Vagina (tissue), 2 donors: ENCODE measurements at places on chromosomes 1 and 21. TPM values are rescaled to one million over a fixed set of nuclear protein-coding genes. Genes with fewer than 3 reads are reported as not detected.

CCDC17 gene
- 1.5 TPM for total RNA-seq

GBP2 gene
- 59.4 TPM for total RNA-seq

UMODL1 gene
- total RNA-seq = not detected

GRCh38 chr1:5566924-5567323, 425.3 kb downstream of the NPHP4 start:
- no peaks in the 10 kb centered on the region for H3K4me1 ChIP-seq
- no peaks in the 10 kb centered on the region for H3K27me3 ChIP-seq

- no peak overlapping the region for H3K4me3 ChIP-seq
- no peaks in the 10 kb centered on the region for H3K36me3 ChIP-seq
- no peaks in the 10 kb centered on the region for H3K27me3 ChIP-seq
- no peak overlapping the region for H3K27ac ChIP-seq
- no peak for DNase-seq
Measured at GRCh38 chr21:38042246-38042645, 126.0 kb upstream of the KCNJ6 start.

PDPN gene
- 43.7 TPM for total RNA-seq

DNA sequence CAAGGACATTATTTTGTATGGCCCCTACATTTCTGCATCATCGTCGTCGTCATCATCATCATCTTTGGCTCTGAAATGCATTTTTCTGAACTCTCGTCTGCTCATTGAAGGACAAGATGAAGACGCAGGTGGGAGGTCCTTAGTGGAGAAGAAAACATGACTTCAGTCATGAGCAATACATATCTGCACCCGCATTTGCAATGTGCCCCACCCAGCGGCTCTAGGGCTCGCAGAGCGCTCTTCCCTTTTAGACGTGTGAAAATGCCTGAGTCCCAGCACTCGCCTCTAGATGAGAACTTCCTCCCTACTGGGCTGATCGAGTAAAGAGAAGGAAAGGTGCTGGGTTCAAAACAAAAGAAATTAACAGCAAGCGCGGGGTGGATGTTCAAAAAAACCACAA, 10.1 kb downstream of the C1orf174 start:
- DNase-seq = no peak
- H3K36me3 ChIP-seq = peaks cover 37% of the 10 kb centered on the region
- no peak overlapping the region for H3K4me3 ChIP-seq
- no peaks in the 10 kb centered on the region for H3K27me3 ChIP-seq
- H3K27ac ChIP-seq = no peak overlapping the region
- no peaks in the 10 kb centered on the region for H3K4me1 ChIP-seq

- DNase-seq = no peak
- no peaks in the 10 kb centered on the region for H3K36me3 ChIP-seq
- no peak overlapping the region for H3K27ac ChIP-seq
- H3K4me1 ChIP-seq = no peaks in the 10 kb centered on the region
Measured at GRCh38 chr21:35963920-35964451, 96.3 kb downstream of the SETD4 start.

FOXD2 gene
- total RNA-seq = 0.98 TPM

- no peak overlapping the region for H3K27ac ChIP-seq
- no peak overlapping the region for H3K4me3 ChIP-seq
- no peak for DNase-seq
- H3K27me3 ChIP-seq = no peaks in the 10 kb centered on the region
Measured at GRCh38 chr1:159791461-159791860, 10.7 kb downstream of the DUSP23 start.

DNA sequence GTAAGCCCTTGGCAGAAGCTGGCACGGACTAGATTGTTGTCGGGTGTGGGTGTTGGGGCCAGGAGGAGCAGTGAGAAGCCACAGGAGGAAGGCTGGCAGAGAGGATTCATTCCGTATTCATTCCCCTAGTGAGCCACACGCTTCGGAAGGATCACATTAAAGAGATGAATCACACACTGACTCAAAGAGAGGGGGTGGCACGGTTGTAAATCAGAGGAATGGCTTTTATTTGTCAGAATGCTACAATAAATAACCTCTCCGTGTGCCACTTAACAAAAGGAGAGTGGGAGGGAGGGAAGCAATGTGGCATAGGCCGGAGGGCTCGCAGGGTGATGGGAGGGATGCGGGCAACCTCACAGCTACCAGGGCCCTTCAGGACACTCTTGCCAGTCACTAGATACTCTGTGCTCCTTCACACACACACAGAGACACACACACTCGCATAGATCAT, 135.5 kb downstream of the HIVEP3 start:
- no peak overlapping the region for H3K4me3 ChIP-seq
- no peak for DNase-seq
- H3K4me1 ChIP-seq = peaks cover 28% of the 10 kb centered on the region

GRCh38 chr1:223873044-223873443, 27.3 kb upstream of the TP53BP2 start:
- no peak overlapping the region for H3K27ac ChIP-seq
- H3K27me3 ChIP-seq = no peaks in the 10 kb centered on the region
- no peak for DNase-seq
- no peak overlapping the region for H3K4me3 ChIP-seq
- no peaks in the 10 kb centered on the region for H3K36me3 ChIP-seq

GRCh38 chr1:242187171-242187570, 188.3 kb upstream of the MAP1LC3C start:
- no peak overlapping the region for H3K27ac ChIP-seq
- H3K4me1 ChIP-seq = no peaks in the 10 kb centered on the region
- no peaks in the 10 kb centered on the region for H3K27me3 ChIP-seq
- DNase-seq = no peak
- no peaks in the 10 kb centered on the region for H3K36me3 ChIP-seq

NBL1 gene
- total RNA-seq = 148 TPM

ZC3H12A gene
- total RNA-seq = 51.6 TPM

DNA sequence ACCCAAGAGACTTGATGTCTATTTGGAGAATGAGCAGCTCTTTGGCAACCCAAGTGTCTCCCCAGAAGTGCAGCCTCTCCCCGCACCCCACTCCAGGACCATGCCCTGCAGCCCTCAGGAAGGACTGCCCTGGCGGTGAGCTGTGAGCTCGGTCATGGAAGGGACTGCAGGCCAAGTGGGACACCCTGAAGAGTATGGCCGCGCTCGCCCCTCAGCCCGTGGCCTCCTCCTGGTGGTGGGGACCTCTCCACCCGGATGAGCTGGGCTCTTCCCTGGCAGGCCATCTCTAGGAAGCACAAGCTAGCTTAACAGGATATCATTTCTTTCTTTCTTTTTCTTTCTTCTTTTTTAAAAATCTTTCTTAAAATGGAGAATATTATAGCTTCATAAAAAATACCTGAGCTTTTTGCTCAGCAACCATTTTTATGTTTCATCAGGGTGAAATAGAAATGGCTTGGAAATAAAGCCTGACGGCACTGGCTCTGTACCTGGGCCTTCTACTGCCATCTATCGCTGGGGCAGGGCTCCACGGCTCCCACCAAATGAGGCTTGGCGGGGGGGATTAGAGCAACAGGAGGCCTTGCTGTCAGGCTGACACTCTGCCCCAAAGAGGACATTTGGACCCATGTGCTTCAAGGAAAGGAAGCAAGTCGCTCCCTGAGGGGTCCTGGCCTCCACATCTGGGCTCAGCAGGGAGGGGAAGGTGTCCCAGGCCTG, 296.2 kb upstream of the VAMP3 start:
- H3K4me1 ChIP-seq = peaks cover 43% of the 10 kb centered on the region
- no peaks in the 10 kb centered on the region for H3K27me3 ChIP-seq
- DNase-seq = no peak
- H3K27ac ChIP-seq = no peak overlapping the region

- H3K36me3 ChIP-seq = no peaks in the 10 kb centered on the region
- no peaks in the 10 kb centered on the region for H3K27me3 ChIP-seq
- DNase-seq = no peak
- H3K4me3 ChIP-seq = no peak overlapping the region
Measured at GRCh38 chr1:230643908-230644307, 1.6 kb downstream of the COG2 start.

- no peak overlapping the region for H3K27ac ChIP-seq
- H3K4me3 ChIP-seq = no peak overlapping the region
- no peak for DNase-seq
- H3K4me1 ChIP-seq = peaks cover 47% of the 10 kb centered on the region
- H3K27me3 ChIP-seq = no peaks in the 10 kb centered on the region
- no peaks in the 10 kb centered on the region for H3K36me3 ChIP-seq
Measured at GRCh38 chr1:41363591-41364320, 2.5 kb downstream of the FOXO6 start.

- DNase-seq = no peak
- H3K4me1 ChIP-seq = peaks cover 54% of the 10 kb centered on the region
- H3K27ac ChIP-seq = no peak overlapping the region
- no peaks in the 10 kb centered on the region for H3K27me3 ChIP-seq
- H3K36me3 ChIP-seq = no peaks in the 10 kb centered on the region
Measured at GRCh38 chr21:34880401-34880800, 168.7 kb downstream of the RUNX1 start.

TMEM61 gene
- total RNA-seq = 3.4 TPM

PALMD gene
- total RNA-seq = 39.5 TPM

WRAP73 gene
- 23.3 TPM for total RNA-seq

- no peak for DNase-seq
- no peaks in the 10 kb centered on the region for H3K36me3 ChIP-seq
- peak overlapping the region; percentile 88 for H3K27ac ChIP-seq
- H3K4me1 ChIP-seq = peaks cover 21% of the 10 kb centered on the region
Measured at GRCh38 chr1:212433577-212434462, 1.1 kb downstream of the NENF start.

ZNF648 gene
- total RNA-seq = not detected

DNA sequence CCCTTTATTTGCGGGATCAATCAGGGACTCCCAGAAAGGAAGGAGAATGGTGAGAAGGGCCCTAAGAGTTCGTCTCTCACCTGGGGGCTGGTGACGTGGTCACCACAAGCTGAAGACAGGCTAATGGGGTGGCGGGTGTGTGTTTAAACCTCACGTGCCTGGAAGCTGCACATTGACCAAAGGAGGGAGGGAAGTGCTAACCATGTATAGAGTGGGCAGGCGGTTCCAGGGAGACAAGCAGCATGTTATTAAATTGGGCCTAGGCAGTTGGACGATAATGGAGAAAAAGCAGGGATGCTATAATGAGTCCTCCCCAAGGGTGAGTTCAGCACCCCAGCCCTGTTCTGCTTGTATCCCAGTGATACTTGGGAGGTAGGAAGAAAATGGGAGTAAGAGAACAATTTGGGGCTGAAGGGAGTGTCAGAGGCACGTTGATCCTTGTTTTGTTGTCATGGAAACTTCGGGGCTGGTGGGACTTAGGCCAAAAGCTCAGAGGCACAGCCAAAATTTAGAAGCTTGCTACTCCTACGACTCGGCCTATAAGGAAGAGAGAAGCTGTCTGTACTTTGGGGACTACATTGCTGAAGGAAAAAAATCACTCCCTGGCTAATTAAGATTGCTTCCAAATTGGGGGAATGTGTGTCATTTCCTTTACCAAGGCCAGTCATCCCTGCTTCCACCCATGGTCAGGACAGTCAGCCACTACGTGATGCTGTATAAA, 33.2 kb upstream of the EPHA8 start:
- DNase-seq = no peak
- peaks cover 28% of the 10 kb centered on the region for H3K36me3 ChIP-seq
- peaks cover 15% of the 10 kb centered on the region for H3K4me1 ChIP-seq
- H3K27me3 ChIP-seq = no peaks in the 10 kb centered on the region

GRCh38 chr1:15799004-15799867, 8.2 kb downstream of the UQCRHL start:
- H3K36me3 ChIP-seq = no peaks in the 10 kb centered on the region
- H3K4me3 ChIP-seq = no peak overlapping the region
- DNase-seq = peak; percentile 91
- peak overlapping the region; percentile 79 for H3K27ac ChIP-seq

GRCh38 chr1:88302843-88303486, 381.1 kb upstream of the PKN2 start:
- H3K27ac ChIP-seq = no peak overlapping the region
- H3K27me3 ChIP-seq = no peaks in the 10 kb centered on the region
- no peak for DNase-seq
- no peaks in the 10 kb centered on the region for H3K36me3 ChIP-seq
- H3K4me3 ChIP-seq = no peak overlapping the region
- peaks cover 6% of the 10 kb centered on the region for H3K4me1 ChIP-seq

MFAP2 gene
- total RNA-seq = 51.1 TPM

GRCh38 chr1:66253330-66253921, 280.5 kb upstream of the SGIP1 start:
- H3K27me3 ChIP-seq = no peaks in the 10 kb centered on the region
- DNase-seq = no peak
- no peak overlapping the region for H3K27ac ChIP-seq
- H3K36me3 ChIP-seq = no peaks in the 10 kb centered on the region
- peaks cover 9% of the 10 kb centered on the region for H3K4me1 ChIP-seq

DNA sequence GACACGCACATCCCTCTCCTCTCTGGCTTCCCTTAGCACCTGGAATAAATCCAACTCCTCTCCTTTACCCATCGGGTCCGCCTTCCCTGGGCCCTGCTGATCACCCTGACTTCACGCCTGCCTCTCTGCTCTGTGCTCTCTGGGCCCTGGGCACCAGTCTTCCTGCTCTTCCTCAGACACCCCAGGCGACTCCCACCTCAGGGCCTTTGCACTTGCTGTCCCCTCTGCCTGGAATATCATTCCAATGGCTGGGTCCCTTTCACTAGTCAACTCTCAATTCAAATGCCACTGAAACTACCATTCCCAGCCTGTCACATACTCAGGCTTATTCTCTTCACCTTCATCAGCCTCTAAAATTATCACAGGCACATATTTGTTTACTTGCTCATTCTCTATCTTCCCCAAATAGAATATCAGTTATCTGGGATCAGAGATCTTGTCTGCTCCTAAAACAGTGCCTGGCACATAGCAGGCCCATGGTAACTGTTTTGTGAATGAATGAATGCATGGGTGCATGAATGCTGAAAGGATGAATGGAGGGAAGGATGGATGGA, 27.2 kb upstream of the SELENON start:
- H3K36me3 ChIP-seq = no peaks in the 10 kb centered on the region
- DNase-seq = no peak
- no peak overlapping the region for H3K4me3 ChIP-seq
- peaks cover 32% of the 10 kb centered on the region for H3K4me1 ChIP-seq

CD48 gene
- total RNA-seq = 4.7 TPM

- H3K27ac ChIP-seq = peak overlapping the region; percentile 21
Measured at GRCh38 chr21:15775981-15776380, 46.2 kb downstream of the USP25 start.

TRIM17 gene
- total RNA-seq = 1.2 TPM

HAO2 gene
- not detected for total RNA-seq
